HS-27A (cell line): ENCODE measurements at places on chromosomes 2 and 18.

DNA sequence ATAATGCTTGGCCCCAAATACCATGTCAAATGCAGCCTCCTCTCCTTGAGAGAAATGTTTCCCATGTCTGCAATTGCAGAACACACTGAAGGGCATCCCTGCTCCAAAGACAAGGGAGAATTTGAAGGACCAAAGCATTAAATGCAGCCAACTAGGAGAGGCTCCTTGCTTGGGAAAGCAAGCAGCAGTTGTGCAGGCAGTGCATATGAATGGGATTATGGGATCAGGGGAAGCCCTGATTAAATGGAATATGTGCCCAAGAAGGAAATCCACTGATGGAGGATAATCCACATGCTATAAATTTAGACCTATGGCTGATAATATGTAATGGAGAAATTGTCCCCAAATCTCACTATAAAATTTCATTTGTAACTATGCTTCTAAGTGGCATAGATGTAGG lies 116.1 kb downstream of the NCKAP5 start:
- DNase-seq = no peak

DNA sequence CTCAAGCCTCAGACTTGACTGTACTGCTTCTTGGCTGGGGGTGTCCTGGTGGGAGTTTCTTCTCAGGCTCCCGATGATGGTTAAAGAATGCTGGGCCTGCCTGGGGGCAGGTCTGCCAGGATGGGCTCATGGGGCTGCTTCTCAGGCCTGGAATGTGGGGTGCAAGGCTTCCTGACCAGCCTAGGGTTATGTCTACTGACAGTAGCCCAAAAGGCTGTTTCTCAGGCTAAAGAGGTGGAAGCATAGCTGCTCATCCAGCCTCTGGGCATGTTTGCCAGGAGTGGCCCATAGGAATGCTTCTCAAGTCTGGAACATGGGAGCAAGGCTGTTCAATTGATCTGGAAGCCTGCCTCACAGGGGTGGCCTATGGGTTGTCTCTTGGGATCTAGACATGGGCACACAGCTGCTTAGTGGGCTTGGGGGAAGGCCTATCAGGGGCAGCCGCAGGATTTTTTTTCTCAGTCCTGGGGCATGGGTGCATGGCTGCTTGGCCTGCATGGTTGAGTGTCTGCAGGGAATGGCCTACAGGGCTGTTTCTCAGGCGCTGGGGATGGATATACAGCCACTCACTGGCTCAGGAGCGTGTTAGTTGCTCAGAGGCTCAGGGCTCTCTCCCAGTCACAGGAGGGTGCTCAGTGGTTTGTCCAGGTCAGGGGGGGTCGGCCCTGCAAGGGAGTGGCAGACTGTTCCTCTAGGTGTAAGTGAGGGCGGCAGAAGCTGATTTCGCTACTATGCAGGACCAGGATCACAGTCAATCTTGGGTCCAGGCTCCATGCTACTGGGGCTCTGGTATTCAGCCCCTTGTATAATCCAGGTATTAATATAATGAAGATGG lies 617.3 kb upstream of the REG3G start:
- no peak for DNase-seq

- DNase-seq = no peak
These were observed 617.5 kb downstream of the NR4A2 start for GRCh38 chr2:155714983-155715382.

DNA sequence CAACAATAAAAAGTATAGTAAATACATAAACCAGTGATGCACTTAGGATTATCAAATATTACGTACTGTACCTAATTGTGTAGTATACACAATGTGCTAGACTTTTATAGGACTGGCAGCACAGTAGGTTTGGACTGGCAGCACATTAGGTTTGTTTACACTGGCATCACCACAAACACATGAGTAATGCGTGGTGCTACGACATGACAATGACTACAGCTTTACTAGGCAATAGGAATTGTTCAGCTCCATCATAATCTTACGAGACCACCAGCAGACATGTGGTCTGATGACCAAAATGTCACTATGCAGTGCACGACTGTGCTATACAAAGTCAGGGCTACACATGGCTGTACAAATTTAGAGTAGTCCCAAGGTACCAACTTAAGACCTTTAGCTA lies 2.3 kb downstream of the MBOAT2 start:
- no peak for DNase-seq

DNA sequence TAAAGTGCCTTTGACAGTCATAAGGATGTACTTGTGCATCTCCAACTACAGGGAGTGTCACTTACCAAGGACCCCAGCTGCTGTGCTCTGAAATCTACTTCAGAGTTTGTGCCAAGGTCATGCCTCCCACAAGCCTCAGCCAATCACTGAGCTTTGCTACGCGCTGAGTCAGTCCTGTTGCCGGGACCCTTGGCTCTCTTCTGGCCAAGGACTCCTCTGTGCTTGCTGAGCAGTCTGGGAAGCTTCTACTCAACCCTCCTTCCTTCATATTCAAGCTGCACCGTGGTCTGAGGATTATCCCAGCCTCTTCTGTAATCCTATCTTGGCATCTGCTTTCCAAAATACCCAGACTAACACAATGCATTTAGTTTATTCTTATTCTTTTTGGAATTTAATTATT lies 398.9 kb upstream of the FANCL start:
- no peak for DNase-seq

GRCh38 chr2:162261032-162261945 lies 18.0 kb upstream of the FAP start:
- DNase-seq = no peak

DNA sequence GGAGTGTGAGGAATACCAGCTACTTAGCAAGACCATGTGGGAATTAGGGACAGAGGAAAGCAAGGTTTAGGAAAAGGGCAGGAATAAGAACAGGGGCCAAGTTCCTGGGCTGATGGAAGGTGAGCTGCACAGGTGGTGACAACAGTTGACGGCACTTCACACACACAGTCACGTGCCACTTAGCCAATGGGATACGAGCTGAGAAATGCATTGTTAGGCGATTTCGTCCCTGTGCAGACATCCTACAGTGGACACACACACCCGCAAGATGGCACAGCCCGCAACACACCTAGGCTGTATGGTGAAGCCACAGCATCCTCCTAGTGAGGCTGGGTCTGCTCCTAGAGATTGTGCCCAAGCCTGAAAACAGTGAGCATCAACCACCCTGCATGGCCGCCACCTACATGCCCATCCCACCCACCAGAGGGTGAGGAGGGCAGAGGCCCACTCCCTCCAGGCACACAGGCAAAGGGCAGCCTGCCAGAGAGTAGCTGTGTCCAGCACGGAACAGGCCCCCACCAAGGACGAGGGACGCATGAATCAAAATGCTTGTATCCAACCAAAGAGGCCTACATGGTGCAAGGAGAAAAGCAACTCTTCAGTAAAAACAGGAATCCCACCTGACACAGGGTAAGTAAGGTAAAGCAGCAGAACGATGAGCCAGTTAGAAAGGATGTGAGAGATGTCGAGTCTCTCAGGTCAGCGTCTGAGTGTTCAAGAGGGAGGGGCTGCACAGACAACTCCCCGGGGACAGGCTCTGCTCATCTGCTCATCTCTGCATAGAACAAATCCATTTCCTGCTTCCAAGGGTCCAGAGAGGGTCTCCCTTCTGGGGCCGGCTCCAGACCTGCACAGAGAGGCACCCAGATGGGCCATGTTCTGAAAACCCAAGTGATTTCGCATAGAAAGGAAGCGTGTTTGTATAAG lies 51.3 kb downstream of the ZNF516 start:
- DNase-seq = no peak

DNA sequence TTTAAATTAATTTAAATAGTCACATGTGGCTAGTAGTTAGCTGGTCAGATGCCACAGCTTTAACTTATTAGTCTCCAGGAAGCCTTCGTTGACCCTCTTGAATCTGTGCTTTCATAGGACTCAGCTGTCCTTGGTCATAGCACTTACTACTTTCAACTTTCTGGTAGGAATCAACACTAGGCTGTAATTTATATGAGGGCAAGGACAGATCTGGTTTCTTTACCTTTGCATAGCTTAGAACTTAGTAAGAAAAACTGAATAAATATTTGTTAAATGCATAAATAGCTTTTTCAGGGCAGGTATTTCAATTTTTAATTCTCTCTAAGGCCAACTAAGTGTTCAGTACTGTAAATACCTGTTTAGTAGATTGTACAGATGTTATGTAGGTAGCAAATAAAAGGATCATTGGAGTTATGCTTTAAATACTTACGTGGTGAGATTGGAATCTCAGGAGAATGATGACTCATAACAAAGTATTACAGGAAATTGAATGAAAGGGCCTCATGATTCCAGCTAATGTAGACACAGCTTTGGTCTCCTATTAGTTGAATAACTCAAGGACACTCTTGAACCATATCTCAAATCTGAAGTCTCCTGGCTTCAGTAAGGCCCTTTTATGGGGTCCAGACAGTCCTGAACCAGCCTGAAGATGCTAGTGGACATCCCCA lies 2.6 kb downstream of the CLIP4 start:
- DNase-seq = no peak

GRCh38 chr2:28658369-28658768 lies 93.3 kb upstream of the PPP1CB start:
- DNase-seq = no peak

- no peak for DNase-seq
These were observed 43.0 kb downstream of the WDSUB1 start for GRCh38 chr2:159243529-159243928.

- DNase-seq = no peak
These were observed 276.5 kb upstream of the ATP5MC3 start for GRCh38 chr2:175457895-175458448.

GRCh38 chr18:55323051-55323994 lies 264.7 kb downstream of the TCF4 start:
- no peak for DNase-seq
